Peyer's patch (tissue), 4 donors: ENCODE measurements at places on chromosomes 4 and X. TPM values are rescaled to one million over a fixed set of nuclear protein-coding genes. Genes with fewer than 3 reads are reported as not detected.

MSX1 gene
- total RNA-seq: not detected

DNA sequence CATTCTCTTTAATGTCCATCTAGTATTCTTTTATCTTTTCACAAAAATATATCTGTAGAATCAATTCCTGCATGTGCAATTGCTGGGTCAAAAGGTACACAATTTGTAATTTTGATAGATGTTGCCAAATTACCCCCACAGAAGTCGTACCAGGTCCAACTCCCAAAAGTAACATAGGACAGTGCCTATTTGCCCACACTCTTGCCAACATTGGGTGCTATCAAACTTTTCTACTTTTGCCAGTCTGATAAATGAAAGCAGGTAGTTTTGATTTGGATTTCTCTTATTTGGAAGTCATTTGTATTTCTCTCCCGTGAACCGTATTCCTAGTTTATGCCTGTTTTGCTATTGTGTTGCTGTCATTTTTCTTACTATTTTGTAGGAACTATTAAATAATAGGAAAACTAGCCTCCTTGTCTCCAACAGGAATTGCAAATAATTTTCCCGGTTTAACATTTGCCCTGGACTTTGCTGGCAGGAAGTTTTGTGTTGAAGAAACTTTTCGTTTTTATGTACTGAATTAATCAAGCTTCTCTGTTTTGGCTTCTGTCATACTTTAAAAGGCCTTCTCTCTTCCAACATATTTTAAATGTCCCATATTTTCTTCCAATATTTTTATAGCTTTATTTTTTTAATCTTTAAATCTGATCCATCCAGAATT lies 33.1 kb downstream of the ZNF275 start:
- H3K4me1 ChIP-seq: no peaks in the 10 kb centered on the region
- no peak overlapping the region for H3K4me3 ChIP-seq
- no peaks in the 10 kb centered on the region for H3K36me3 ChIP-seq
- no peak overlapping the region for H3K27ac ChIP-seq
- no peak for DNase-seq
- H3K27me3 ChIP-seq: no peaks in the 10 kb centered on the region

DNA sequence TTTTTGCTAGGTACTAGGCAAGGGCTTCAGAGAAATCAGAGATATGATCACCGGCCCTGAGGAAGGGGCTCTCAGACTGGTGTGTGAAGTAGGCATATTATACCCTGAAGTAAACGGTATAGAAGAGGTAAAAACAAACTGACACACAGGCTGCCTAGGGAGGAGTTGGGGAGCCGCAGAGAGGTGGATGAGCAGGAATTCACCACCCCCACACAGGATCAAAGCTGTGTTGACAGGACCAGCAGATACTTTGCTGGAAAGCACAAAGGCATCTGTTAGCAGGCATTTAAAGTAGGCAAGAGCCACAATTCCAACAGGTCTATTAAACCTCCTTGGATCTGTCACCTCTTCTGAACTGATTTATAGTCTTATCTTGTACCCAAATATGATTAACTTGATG lies 71.8 kb upstream of the GPR34 start:
- no peak overlapping the region for H3K4me3 ChIP-seq
- DNase-seq: no peak
- H3K4me1 ChIP-seq: no peaks in the 10 kb centered on the region
- H3K36me3 ChIP-seq: no peaks in the 10 kb centered on the region
- H3K27ac ChIP-seq: no peak overlapping the region

- no peaks in the 10 kb centered on the region for H3K4me1 ChIP-seq
- no peaks in the 10 kb centered on the region for H3K36me3 ChIP-seq
- no peak for DNase-seq
- no peak overlapping the region for H3K27ac ChIP-seq
- no peak overlapping the region for H3K4me3 ChIP-seq
Measured at GRCh38 chr4:164136180-164136616, 617.7 kb upstream of the SMIM31 start.

GRCh38 chr4:11628093-11628725 lies 199.5 kb upstream of the HS3ST1 start:
- no peak for DNase-seq
- H3K27ac ChIP-seq: no peak overlapping the region
- no peaks in the 10 kb centered on the region for H3K27me3 ChIP-seq
- H3K4me1 ChIP-seq: no peaks in the 10 kb centered on the region
- H3K4me3 ChIP-seq: no peak overlapping the region

MAEA gene
- 161 TPM for total RNA-seq

GRCh38 chrX:109710181-109710580 lies 22.9 kb downstream of the ACSL4 start:
- no peak for DNase-seq
- H3K27ac ChIP-seq: no peak overlapping the region
- no peaks in the 10 kb centered on the region for H3K27me3 ChIP-seq
- H3K4me3 ChIP-seq: no peak overlapping the region
- H3K4me1 ChIP-seq: no peaks in the 10 kb centered on the region

DNA sequence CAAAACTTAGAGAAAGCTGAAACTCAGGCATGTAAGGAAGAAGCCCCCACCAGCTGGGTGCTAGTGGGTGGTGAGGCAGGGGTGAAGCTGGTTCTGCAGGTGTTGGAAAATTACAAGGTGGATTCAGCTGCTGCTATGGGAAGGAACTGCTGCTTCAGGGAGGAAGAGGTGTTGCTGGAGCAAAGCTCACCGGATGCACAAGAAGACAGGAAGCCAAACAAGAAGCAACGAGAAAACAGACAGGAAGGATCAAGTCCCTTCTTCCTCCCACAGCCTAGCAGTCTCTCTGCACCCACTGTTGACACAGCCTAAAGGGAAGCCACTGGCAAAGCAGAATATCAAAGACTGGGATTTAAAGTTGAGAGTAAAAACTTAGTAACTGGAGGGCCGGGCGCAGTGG lies 100.2 kb upstream of the JADE1 start:
- no peak overlapping the region for H3K4me3 ChIP-seq
- H3K4me1 ChIP-seq: no peaks in the 10 kb centered on the region
- H3K36me3 ChIP-seq: no peaks in the 10 kb centered on the region

DNA sequence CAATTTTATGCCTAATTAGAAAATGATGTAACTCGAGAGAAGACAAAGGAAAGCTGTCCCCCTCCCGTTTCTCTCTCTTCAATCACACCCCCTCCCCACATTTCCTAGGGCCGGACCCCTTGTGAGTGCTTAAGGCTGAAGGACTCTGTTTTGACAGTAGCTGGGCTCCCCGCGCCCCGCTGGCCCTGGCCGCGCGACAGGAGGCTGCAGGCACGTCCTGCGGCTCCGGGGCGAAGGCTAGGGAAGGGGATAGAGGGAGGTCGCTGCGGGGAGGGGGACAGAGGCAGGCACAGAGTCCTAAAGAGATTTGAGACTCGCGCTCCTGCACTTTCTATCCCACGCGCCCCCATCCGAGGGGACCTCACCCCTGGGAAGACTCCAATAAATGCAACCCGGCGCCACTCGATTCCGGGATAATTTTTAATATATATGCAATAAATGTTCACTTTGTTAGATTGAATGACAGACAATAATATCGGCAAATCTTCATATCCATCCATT lies 56.2 kb upstream of the TMEM33 start:
- no peak overlapping the region for H3K4me3 ChIP-seq
- no peak overlapping the region for H3K27ac ChIP-seq
- H3K4me1 ChIP-seq: peaks cover 5% of the 10 kb centered on the region
- peaks cover 47% of the 10 kb centered on the region for H3K27me3 ChIP-seq

GRCh38 chr4:129261584-129261983 lies 165.6 kb downstream of the C4orf33 start:
- DNase-seq: no peak
- H3K27me3 ChIP-seq: no peaks in the 10 kb centered on the region
- H3K36me3 ChIP-seq: no peaks in the 10 kb centered on the region
- no peaks in the 10 kb centered on the region for H3K4me1 ChIP-seq
- H3K27ac ChIP-seq: no peak overlapping the region

TSPAN7 gene
- total RNA-seq: 44.5 TPM

DNA sequence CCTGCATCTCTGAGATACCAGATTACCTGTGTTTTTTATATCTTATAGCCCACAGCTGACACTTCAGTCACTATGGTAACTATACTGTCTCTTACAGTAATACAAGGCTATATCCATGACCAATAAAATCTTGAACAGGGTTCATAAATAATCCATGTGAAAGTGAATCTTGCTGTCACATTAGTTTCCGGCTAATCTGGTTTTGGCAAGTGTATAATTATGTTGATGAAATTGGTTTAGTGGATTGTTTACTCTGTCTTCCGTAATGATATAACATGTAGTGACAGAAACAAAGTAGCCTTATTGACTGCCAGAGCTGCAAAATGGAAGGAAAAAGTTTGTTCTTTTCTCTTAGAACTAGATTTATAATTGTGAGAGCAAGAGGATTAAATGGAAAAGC lies 686.6 kb upstream of the PABPC4L start:
- DNase-seq: no peak
- H3K36me3 ChIP-seq: no peaks in the 10 kb centered on the region
- no peak overlapping the region for H3K4me3 ChIP-seq
- H3K4me1 ChIP-seq: no peaks in the 10 kb centered on the region
